Epithelial cell of esophagus (primary cell): ENCODE measurements at places on chromosomes 6 and 20.

GRCh38 chr20:46237227-46237626 is 71.1 kb downstream of the CDH22 start:
- DNase-seq: no peak

- DNase-seq: peak; percentile 87
These were observed 87.6 kb upstream of the COL21A1 start for GRCh38 chr6:56334937-56335336.

DNA sequence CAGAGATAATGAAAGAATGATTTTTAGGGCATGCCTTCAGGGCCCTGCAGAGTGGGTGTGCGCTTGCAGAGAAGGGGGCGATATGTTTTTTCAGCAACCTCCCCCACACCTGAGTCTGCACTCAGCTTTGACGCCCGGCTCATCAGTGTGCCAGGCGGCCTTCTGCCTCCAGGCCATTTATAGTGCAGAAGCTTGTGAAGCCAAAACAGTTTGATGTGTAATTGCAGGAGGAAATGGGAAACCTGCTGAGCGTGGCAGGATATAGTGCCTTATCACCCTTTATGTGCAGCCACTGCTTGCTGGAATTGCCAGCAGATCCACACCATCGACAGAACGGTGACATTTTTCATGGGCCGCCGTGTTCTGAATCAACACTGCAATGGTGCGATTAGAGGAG is 178.2 kb downstream of the CDH4 start:
- DNase-seq: no peak

- peak; percentile 30 for DNase-seq
These were observed 578 bp upstream of the PTCHD4 start for GRCh38 chr6:48111575-48111974.

- DNase-seq: peak; percentile 73
These were observed 91.8 kb upstream of the NHSL1 start for GRCh38 chr6:138590796-138591709.

- peak; percentile 59 for DNase-seq
These were observed 94.7 kb downstream of the ANKRD6 start for GRCh38 chr6:89527634-89528033.

DNA sequence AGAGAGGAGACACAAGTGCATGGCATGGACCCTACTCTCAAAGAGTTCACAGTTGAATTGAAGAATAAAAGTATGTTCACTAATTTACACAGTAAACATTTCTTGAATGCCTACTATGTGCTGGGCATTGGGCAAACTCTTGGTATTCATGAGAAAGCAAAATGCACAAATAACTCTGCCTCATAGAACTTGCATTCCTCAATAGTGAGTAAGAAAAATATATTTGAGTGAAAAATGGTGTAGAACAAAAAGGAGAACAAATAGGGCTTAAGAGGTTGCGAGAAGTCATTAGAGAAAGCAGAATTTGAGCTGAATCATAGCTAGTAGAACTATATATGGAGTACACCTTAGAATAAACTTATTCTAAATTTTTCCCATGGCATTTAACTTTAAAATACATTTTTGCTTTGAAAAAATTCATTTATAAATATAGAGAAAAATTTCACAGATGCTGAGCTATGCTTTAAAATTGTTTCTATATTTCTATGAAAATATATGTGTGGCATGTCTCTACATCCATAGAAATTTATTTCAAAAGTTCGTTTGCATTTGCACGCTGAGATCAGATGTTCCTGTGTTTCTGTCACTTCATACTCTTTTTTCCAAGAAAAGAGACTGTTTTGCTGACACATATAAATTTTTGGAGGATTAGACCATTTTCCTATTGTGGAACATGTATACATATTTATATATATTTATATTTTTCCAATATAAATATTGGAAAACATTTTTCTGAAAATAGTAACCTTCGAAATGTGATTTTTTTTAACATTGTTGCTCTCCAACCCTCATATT is 236.1 kb downstream of the KCNQ5 start:
- peak; percentile 16 for DNase-seq

DNA sequence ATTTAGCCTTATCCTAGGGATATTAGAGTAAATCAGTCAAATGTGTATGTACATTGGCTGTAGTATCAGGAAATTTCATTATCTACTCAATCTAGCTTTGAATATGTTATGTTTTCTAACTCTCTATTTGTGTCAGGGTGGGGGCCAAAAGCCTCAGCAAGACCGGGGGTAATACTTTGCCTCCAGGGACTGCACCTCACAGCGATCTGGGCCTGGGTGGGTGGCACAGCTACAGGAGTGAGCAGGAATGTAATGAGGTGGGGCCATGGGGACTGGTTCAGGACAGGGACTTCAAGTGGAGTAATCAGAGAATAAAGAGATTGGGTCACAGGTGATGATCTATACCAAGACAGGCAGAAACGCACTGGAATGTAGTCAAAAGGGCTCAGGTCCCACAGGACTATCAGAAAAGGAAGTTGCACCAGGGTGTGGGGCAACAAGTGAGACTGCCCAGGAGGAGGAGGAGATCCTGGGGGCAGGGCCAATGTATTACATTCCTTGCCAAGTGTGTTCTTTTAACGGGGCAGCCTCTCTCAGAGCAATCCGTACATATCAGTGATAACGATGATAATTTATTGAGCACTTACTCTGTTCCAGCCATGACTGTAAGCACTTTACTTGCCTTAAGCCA is 54.0 kb downstream of the PIGU start:
- DNase-seq: no peak

DNA sequence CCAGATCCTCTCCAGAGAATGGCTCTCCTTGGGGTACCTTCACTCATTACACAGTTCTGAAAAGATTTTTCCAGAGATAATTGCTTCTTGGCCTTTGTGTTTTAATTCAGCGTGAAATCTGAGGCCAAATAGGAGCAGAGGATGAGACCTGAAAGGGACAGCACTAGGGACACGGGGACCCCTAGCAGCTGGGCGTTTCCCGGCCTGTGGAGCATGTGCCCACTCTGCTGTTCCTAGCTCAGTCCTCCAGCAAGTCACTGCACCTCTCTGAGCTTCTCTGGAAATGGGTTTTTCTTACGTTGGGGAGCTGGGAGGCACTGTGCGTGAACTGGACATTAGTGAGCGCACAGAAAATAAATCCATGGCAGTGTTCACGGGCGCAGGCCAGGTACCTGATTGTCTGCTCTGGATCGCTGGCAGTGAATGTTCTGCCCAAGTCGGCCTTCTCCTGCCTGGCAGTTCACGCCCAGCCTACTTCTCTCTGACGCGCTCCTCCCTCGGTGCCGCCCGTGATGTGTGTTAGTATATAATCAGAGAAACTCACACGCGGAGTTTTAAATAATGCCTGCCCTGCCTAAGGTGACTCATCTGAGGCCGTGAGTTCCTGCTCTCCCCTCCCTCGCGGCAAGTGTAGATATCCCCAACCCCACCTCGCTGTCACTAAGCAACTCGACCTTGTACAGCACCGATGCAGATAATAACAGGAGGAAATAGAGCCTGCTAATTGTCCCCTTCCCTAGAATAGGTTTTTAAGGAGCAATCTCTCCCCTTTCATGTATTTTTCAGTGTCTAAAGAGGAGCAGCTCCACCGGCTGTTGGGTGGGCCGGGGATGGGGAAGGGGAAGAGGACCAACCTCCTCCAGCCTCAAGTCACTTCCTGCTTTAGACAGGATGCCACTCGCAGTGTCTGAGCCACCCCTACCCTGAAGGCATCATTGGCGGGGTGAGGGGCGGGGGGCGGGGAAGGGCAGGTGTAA is 2.7 kb upstream of the TUBB2A start:
- peak; percentile 78 for DNase-seq

- DNase-seq: peak; percentile 99
These were observed 12.4 kb downstream of the WFDC3 start for GRCh38 chr20:45779011-45779915.

- no peak for DNase-seq
These were observed 85.9 kb downstream of the VIP start for GRCh38 chr6:152836523-152836922.

DNA sequence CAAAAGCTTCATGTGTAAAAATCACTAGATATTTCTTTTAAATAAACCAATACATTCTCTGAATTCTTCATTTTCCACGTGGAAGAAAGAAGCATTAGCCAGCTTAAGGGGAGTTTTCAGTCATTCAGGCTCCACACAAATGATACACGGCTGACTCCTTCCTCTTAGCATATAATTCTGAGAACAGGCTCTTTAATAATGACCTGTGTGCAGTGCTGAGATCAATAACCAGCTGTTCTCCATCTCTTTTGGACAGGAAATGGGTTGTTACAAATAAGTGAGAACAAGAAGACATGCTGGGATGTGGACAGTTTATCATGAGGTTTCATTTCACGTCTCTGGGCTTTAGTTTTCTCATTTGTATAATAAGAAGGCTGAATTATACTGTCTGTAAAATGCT is 146.9 kb upstream of the C6orf118 start:
- no peak for DNase-seq

GRCh38 chr20:1847780-1848179 is 47.4 kb upstream of the SIRPA start:
- DNase-seq: no peak

DNA sequence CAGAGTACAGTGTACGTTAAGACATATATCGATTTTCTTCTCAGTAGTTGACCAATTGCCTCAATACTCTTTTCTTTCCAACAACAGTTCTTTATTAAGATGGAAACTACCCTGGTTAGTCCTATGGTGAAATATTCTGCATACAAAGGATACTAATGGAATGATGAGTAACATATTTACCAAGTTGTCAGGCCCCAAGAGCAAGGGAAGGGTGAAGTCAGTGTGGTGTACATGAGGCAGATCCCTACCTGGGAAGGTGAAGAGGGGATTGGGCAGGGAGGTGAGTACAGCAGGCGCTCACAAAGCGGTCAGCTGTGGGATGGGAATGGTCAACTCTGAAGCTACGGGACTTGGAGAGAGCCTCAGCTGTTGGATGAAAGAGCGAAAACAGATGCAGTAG is 29.7 kb downstream of the GJA1 start:
- peak; percentile 65 for DNase-seq

GRCh38 chr6:14079433-14079832 is 38.1 kb upstream of the CD83 start:
- DNase-seq: peak; percentile 74

DNA sequence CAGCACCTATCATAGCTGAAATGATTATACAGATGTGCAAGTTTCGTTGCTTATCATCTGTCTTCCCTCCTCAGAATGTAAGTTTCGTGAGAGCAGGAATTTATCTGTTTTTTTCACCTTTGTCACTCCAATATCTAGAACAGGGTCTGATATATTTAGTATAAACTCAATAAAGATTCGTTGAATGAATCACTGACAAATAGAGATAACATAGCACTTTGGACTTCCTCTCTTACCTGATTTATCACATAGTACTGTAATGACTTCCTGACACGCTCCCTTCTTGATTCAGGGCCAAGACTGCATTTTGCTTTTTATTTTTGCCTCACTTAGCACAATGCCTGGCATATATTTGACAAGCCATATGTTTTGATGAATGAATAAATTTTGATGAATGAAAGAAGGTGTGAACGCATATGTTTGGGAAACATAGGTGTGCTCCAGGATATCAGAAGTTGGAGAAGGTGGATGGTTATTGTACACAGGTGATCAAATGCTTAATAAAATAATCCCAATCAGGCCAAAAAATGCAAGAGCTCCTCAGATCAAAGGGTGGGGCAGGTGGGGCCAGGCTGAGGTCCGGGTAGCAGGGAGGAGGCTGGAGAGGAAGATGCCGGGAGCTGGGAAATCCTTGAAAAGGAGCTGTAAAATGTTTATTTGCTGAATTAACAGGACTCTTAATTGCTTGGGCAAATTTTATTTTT is 33.0 kb downstream of the PIM1 start:
- no peak for DNase-seq

- DNase-seq: no peak
These were observed 323.9 kb downstream of the ZFAND3 start for GRCh38 chr6:38143191-38144150.

DNA sequence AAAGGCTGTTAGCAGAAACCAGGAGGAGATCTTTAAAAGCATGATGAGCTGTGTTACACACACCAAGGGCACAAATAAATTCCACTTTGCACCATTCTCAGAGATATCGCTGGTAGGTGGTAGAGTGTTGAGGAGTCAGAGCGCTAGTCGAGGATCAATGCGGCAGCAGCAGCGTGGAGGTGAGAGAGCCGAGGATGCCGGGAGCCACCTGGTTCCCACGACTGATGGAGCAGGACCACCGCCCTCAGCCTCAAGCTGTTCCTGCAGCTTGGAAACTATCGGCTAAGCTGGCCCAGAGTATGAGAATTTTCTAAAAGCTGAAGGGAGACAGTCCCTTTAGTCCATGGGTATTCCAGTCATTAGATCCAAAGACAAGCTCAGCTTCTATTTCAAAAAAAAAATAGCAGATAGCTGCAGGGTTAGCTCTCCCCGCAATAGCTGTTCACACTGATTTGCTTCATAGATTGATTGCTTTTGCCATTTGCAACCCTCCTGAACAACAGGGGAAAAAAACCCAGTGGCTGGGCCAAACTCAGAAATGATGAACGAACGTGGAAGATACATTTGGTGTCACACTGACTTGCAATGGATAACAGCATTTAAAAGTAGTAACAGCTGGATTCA is 106.2 kb downstream of the LCA5 start:
- no peak for DNase-seq

GRCh38 chr6:38738261-38738660 is 23.1 kb downstream of the DNAH8 start:
- DNase-seq: no peak

GRCh38 chr20:58305061-58305460 is 4.5 kb upstream of the RAB22A start:
- no peak for DNase-seq

- no peak for DNase-seq
These were observed 34.0 kb downstream of the SYNDIG1 start for GRCh38 chr20:24503352-24503931.

GRCh38 chr6:475314-475713 is 83.8 kb downstream of the IRF4 start:
- DNase-seq: no peak

DNA sequence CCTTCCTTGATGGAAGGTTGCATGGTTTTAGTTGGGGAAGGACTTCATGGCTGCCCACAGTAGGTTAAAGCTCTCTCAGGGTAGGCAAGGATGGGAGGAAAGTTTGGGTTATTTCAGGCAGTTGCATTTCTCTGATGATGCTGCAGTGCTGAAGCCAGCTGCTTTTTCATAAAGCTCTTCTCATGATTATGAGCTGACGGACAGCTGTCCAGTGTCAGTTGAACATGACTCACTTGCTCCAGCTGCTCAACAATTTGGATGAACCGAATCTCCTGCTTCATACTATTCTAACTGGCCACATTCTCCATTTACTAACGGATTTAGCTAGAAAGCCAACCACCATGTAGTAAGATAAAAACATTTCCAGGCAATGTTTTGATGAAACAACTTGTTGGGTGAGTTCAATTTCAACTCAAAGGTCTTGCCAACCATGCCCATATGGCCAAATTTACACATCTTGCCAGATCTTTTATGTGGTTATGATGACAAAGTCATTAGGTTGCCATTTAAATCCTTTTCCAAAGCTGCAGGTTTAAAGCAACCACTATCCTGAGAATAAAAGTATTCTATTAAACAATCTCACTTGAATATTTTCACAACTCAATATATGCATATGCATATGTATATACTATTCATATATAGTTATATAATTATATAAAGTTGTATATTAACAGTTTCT is 125.9 kb downstream of the HS3ST5 start:
- DNase-seq: no peak
